ENCODE measurements at places on chromosomes 6 and 20.

DNA sequence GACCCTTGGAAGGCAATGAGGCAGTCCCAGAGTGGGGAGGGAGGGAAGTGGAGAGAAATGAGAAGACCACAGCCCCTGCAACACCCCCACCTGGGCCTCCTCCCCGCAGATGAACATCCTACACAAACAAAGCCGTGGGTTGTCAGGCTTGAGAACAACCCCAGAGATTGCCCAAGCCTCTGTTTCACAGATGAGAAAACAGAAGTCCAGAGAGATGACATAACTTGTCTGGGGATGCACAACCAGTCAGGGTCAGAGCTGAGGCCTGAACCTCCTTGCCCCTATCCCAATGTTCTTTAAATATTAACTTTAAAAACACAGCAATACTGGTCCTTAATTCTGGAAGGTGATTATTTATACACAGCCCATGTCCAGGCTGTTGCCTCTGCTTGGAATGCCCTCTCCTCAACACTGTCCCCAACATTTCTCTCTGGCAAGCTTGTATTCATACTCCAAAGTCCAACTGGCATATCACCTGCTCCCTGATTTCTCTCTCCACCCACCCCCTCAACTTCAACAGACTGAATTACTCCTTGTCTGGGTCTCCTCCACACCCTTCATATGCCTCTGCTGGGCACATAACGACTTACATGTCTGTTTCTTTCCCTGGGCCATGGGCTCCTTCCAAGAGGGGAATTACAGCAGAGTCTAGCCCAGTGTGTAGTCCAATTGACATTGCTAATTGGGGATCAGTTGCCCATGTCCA is 135.5 kb upstream of the LRFN2 start:
- no peak for DNase-seq

DNA sequence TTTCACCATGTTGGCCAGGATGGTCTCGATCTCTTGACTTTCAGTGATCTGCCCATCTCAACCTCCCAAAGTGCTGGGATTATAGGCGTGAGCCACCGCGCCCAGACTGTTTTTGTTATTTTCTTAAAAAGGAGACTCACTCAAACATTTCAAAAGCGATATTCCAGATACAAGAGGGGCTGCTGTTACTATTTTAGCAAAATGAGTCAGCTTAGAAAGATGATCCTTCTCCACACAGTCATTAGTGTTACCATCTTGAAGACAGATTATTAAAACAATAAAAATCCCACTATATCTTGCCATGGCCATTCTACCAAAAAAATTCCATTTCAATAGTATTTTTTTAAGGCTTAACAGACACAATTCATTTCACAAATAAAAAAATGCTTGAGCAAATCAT is 102.8 kb downstream of the PREP start:
- DNase-seq: no peak

GRCh38 chr6:43216200-43216599 is 13.1 kb downstream of the DNPH1 start:
- no peak for DNase-seq

GRCh38 chr6:114064862-114065261 is 93.9 kb upstream of the HDAC2 start:
- DNase-seq: no peak

GRCh38 chr6:8492536-8493133 is 57.3 kb upstream of the SLC35B3 start:
- no peak for DNase-seq

DNA sequence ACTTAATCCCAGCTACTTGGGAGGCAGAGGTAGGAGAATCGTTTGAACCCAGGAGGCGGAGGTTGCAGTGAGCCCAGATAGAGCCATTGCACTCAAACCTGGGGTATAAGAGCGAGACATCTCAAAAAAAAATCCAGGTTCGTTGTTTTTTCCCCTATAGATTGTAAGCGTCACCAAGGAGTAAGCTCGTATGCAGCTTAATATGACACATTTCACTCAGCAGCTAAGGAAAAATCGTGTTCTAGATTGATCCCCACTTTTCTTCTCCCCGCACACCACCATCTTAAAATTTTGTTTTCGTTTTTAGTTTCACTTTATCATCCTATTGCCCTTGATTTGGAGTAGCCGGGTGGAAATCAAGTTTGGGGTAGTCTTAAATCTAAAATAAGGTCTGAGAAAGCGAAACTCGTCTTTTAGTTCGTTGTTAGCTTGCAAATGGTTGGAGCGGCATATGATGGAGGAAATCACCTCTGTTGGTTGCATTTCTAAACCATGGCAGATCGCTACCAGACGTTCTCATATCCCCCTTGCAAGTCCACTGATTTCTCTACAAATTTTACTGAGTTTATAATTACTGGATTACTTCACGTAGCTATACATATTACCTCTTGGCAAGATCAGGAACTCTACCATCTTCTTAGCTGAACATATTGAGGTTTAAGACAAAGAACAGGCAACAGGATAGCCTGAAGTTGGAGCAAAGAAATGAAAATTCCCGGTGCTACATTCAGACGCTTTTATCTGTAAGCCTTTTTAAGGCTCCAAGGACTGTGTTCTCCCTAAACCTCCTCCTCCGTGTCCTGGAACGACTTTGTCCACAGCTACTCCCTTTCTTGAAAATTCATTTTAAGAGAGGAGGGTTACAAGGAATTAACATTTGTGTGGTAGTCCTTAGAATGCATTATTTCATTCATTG is 91.1 kb upstream of the BTN3A2 start:
- peak; percentile 36 for DNase-seq

- DNase-seq: no peak
Measured at GRCh38 chr6:150857062-150857944, 8.2 kb upstream of the MTHFD1L start.

DNA sequence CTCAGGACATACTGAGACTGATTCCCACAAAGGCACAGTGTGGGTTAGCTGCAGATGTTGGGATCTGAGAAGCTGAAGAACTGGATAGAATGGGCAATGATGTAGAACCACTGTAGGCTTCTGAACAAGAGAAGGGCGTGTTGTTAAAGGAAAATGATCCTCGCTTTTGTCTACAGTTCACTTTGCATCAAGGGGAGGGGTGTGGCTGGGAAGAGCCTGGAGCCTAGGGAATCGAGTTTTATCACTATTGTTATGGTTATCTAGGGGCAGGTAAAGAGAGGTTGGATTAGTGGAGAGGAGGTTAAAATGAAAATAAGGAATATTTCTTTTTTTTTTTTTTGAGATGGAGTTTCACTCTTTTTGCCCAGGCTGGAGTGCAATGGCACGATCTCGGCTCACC is 768.1 kb downstream of the KIF16B start:
- no peak for DNase-seq

DNA sequence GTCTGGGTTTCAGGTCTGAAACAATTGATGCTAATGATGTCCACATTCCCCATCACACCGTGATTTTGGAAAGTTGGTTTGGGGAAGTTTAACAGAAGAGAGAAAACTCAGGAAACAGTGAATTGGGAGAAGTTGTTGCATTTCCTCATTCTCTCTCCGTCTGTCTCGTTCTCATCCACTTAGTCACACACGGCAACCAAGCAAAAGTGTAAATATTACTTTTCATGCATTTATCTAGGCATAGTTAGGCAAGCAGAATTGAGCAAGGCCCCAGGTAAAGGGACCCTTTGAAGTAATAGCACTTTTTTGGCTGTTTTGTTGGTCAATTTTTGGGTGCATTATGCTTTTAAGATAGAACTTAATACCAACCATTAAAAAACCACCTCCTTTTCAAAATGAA is 137.0 kb upstream of the SULF2 start:
- no peak for DNase-seq

GRCh38 chr6:47536816-47537401 is 59.3 kb downstream of the CD2AP start:
- DNase-seq: peak; percentile 8

- no peak for DNase-seq
Measured at GRCh38 chr6:112620812-112621569, 273.9 kb downstream of the RFPL4B start.

GRCh38 chr6:28940294-28940857 is 16.6 kb upstream of the TRIM27 start:
- DNase-seq: peak; percentile 27

DNA sequence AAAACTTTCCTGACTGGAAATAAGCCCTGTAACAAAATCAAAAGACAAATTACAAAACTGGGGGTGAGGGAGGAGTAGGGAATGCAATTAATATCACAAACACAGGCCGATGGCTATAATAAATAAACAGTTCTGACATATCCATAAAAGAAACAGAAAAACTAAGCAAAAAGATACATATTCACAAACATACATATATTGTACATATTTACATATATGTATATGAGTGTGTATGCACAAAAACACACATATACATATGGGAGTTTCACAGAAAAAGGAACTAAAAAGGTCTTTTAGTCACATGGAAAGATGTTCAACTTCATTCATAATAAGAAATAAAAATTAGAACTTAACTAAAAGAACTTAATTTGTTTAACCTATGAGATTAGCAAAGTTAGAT is 292.7 kb downstream of the TFAP2A start:
- no peak for DNase-seq

GRCh38 chr20:5267092-5267491 is 49.7 kb downstream of the PROKR2 start:
- DNase-seq: no peak

DNA sequence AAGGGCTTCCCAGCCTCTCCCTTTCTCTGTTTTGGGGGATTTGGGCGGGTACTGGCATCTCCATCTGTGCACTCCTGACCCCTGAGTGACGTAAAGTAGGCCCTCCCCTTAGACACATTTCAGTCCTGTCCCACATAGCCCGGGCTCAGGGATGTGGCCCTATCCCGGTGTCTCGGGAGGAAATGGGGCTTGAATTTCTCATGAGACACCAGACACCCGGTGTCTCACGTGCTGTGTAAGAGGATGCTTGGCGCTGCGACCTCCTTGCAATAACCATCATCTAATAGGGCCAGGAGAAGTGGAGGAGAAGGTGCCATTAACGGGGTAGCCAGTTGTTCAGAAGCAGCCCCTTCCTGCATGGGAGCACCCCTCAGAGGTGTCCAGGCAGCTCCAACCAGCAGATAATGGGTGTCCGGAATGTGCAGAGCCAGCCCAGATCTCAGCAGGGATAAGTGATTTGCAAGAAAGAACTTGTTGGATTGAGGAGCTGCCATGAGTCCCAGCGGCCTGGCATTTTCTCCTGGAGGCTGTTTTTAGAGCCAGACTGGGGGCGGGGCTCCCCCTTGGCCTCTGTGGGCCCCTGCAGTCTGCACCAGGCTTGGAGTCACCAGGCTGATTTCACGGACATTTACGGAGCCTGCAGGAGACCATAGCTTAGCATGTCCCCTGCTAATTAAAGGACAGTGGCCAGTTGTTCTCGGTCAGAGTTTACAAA is 372.0 kb downstream of the PREX1 start:
- no peak for DNase-seq

GRCh38 chr6:119610265-119610664 is 260.7 kb upstream of the MAN1A1 start:
- DNase-seq: no peak

DNA sequence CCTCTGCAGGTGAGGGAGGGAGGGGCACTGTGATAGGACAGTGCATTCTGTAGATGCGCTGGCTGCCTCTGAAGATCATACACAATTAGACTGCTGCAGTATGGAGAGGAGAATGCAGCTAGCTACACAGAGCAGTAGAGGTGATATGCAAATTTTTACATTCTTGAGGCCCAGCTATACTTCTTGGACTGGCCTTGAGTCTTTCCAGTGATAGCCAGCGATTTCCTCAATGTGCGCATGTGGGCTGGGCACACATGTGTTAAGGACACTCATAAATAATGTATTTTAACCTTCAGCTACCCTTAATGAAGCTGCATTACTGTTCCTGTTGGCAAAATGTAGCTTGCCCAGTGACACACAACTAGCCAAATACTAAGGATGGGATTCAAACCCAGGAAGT is 19.0 kb downstream of the TTPAL start:
- no peak for DNase-seq

GRCh38 chr6:165694296-165694695 is 31.3 kb upstream of the PDE10A start:
- DNase-seq: no peak

GRCh38 chr6:28543651-28544610 is 18.2 kb downstream of the GPX5 start:
- peak; percentile 48 for DNase-seq

GRCh38 chr20:63150391-63150898 is 65.5 kb downstream of the YTHDF1 start:
- no peak for DNase-seq

DNA sequence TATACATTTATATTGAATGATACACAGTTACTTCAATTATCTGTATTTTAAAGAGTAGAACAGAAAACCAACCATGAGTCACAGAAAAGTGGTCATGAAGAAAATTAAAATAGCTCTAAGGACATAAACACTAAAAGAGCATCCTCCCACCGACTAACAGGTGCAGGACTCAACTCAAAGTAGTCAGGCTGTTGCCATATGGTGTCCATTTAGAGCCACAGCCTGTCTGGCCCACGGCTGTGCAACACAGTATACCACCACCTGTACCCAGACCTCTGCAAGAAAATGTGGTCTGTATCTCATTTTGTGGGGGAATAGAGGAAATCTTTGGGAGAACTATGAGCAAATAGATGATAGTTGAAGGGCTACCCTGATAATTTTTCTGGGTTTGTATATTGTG is 449.8 kb upstream of the RNF217 start:
- DNase-seq: no peak

DNA sequence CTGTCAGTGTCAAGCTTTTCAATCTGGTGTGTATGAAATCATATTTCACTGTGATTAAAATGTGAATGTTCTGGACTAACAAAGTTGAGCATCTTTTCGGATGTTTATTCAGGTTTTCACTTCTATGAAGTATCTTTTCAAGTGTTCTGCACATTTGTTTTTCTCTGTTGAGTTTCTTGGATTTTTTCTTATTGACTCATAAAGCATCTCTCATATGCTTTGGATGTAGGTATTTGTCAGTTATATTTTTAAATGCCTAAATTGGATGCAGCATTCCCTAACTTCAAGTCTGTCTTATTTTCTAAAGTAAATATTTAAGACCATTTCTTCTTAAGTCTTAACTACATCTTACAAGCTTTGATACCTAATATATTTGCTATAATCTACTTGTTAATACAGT is 398.0 kb downstream of the PLCB1 start:
- DNase-seq: no peak

DNA sequence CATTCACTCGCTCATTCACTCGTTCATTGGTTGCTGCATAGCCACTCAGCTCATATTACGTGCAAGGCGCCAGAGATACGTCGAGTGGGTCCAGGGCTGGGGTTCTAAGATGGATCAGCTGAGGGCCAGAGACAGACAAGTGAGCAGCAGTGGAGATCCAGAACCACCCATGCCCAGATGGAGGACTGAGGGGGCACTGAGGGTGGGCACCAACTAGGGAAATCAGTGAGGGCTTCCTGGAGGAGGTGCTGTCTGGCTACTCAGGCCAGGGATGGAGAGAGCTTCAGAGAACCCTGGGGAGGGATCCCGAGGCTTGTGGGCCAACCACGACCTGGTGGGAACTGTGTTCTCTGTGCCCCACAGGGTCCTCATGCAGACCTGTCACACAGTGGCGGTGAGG is 364 bp upstream of the SPDEF start:
- no peak for DNase-seq

GRCh38 chr6:24100024-24100769 is 25.8 kb upstream of the NRSN1 start:
- DNase-seq: no peak
